ENCODE measurements at places on chromosomes 2 and 18. TPM values are rescaled to one million over a fixed set of nuclear protein-coding genes. Genes with fewer than 3 reads are reported as not detected.
A peak's percentile ranks its signal among the peaks of the same experiment; 100 is the strongest.

Gene ABCG8
- polyA plus RNA-seq = not detected

Gene KLHL30
- 5.1 TPM for polyA plus RNA-seq

Gene GCA
- 11.0 TPM for polyA plus RNA-seq

DNA sequence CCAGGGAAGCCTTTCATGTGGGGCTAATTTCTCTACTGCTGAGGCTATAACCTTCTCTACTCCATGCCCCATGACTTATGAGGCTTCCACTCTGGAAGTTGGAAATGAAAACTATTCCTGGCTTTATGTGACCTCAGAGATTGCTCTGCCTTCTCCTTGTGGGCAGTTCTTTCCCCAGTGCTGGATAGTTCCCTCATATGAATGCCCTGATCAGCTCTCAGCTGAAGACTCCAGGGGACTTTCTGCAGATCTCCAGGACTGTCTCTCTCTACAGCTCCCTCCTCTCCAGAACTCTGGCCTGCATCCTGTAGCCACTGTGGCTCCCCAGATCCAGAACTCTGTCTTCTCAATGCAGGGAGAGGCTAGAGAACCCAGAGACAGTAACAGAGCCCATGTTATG, 235.1 kb downstream of the SEPTIN10 start:
- no peak for DNase-seq

GRCh38 chr2:45942237-45942738, 290.8 kb downstream of the PRKCE start:
- DNase-seq = no peak

Gene SPP2
- not detected for polyA plus RNA-seq

Gene FOXD4L1
- 0.10 TPM for polyA plus RNA-seq

DNA sequence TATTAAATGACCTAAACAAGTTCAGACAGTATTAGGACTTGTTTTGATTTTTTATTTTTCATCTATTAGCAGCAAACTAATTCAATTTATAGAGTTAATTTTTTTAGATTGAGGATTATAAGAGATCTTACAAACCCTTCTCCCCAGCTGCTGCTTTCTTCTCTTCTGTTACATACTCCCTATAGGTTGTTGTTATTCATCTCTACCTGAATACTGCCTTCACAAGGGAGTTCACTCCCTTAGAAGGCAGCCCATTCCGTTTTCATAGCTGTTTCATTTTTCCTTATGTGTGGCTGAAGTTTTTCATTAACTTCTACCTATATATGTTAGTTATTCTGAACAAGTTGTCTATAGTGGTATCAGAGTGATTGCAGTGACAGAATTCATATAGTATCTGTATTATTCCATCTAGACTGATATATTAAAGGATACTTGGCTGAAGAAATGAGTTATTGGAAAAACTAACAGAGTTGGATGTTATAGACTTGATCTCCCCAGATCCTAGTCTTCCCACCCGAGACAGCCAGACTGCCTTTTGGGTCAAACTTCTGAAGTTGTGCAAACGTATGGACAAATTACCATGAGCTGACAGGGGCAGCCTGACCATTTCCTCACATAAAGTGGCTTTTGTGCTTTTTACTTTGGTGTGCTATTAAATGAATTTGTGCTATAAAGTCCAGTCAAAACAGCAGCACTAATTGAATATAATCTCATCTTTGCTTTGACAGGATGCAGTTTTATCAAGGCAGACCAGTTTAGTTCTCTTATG, 8.7 kb downstream of the GLS start:
- no peak for DNase-seq

- no peak for DNase-seq
Observed at GRCh38 chr18:39749154-39749553, 2183.6 kb upstream of the CELF4 start.

Gene CIB4
- polyA plus RNA-seq = not detected

Gene TUBB8B
- polyA plus RNA-seq = not detected

DNA sequence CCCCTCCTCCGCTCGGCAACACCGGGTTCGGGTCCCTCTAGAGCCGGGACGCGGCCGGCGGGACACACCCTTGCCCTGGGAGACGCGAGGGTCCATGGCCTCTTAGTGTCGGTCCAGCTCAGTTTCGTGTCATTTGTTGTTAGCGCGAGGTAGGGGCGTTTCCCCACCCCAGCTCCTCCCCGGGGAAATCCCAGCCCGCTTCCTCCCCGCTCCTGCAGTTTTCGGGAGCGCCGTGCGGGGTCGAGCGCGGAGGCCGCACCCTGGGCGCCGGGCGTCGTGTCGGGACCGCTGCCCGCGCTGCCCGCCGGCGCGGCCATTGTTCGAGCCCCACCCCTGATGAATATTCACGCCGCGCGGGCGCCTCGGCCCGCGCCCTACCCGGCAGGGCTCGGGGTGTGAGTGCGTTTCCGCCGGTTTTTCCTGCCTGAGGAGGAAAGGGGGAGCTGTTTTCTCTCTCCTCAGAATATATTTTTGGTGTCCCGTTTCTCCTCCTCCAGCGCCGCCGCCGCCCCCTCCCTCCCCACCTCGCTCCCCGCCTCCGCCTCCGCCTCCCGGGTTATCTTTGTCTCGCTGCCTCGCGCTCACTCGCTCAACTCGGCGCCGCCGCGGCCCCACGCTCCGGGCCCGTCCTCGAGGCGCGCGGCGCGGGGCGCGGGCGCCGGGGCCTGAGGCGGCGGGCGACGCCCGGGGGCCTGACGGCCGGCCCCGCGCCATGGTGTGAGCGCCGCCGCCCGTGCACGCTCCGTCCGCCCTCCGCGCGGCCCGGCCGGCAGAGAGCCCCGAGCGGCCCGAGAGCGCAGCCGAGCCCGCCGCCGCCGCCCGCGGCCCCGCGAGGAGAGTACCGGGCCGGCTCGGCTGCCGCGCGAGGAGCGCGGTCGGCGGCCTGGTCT, at the start of gene MAP4K4:
Gene MAP4K4, plus strand, starts transcription at position 584 of the 890 bp plus-strand sequence. CDS start 374 bp downstream, outside the sequence.
- DNase-seq = peak; percentile 93

DNA sequence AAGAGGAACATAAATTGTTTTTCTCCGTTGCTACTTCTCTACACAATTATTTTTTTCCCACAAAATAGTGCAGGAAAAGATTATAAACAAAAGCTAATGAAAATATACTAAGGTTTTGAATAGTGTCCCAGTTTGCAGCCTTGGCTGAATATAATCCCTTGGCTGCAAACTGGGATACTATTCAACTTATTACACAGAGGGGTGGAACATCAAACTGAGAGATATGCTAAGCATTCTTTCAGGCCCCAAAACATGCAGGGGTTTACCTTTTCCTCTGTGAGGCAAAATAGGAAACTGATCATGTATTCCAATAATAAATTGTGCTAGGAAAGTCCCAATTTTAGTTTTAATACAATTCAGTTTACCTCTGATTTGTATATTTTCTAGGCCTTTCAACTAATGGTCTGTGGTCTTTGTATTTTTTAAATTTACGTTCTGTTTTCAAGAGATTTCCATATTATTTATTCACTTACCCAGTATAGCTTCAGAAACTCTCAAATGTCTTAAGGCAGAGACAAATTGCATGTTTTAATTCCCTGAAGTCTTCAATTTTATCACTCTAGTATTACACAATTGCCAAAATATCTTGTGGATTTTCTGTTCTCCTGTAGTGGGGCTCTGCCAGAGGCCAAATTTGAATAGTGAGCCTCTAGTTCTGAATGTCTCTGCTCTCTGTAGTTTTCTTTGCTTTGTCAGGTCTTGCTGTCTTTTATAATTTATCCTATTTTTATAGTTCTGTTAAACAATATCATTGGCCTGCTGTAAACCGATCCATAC, 63.9 kb downstream of the PPP1R1C start:
- DNase-seq = no peak

DNA sequence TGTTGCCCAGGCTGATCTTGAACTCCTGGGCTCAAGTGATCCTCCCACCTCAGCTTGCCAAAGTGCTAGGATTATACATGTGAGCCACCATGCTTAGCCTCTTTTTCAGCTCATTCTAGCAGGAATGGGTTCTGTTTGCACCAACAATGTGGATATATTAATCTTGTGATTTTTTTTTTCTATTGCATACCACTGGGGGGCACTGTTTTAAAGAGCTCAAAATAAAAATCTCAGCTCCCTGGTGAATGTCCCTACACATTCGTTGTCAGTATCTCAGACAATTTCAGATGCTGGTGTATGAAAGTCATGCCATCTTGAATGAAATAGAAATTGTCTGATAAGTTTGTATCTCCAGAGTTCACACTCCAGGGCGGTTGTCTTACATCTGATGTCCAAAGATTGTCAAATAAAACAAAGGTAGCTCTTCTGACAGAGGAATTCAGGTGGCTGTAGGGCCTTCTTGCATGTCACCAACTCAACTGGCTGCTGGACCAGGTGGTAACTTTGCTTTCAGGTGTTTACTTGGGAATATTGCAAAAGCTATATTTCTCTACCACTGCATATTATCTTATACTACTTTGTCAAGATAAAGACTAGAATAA, 3.1 kb upstream of the MATN3 start:
- no peak for DNase-seq

GRCh38 chr18:40868110-40868858, 1086.8 kb upstream of the PIK3C3 start:
- no peak for DNase-seq

Gene RIT2
- polyA plus RNA-seq = not detected

Gene PLGLB2
- polyA plus RNA-seq = 1.6 TPM

- DNase-seq = no peak
Observed at GRCh38 chr2:201362396-201362795, 5.3 kb upstream of the FLACC1 start.

Gene LRP1B
- 0.04 TPM for polyA plus RNA-seq

GRCh38 chr2:106144621-106145331, 49.3 kb downstream of the UXS1 start:
- no peak for DNase-seq

- DNase-seq = no peak
Observed at GRCh38 chr2:145799595-145800108, 1279.7 kb upstream of the ZEB2 start.

Gene HNMT
- 4.5 TPM for polyA plus RNA-seq

DNA sequence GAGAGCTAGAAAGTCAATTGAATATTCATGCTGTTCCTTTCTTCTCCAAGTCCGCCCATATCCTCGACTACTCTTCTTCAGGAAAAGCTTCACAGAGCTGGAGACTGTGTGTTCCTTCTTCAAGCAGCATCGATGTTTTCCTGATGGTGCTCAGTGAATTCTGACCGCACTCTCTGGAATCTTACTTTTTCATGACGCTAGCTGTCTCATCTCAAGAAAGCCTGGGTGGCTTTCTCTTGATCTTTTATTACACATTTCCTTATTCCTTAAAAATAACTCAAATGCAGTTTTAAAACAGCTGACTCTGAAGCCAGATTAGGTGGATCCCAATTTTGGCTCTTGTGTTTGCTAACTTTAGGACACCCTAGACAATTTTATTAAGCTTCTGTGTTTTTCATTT, 1245.1 kb upstream of the LRRTM1 start:
- no peak for DNase-seq

- no peak for DNase-seq
Observed at GRCh38 chr18:60485201-60485600, 112.6 kb upstream of the MC4R start.

DNA sequence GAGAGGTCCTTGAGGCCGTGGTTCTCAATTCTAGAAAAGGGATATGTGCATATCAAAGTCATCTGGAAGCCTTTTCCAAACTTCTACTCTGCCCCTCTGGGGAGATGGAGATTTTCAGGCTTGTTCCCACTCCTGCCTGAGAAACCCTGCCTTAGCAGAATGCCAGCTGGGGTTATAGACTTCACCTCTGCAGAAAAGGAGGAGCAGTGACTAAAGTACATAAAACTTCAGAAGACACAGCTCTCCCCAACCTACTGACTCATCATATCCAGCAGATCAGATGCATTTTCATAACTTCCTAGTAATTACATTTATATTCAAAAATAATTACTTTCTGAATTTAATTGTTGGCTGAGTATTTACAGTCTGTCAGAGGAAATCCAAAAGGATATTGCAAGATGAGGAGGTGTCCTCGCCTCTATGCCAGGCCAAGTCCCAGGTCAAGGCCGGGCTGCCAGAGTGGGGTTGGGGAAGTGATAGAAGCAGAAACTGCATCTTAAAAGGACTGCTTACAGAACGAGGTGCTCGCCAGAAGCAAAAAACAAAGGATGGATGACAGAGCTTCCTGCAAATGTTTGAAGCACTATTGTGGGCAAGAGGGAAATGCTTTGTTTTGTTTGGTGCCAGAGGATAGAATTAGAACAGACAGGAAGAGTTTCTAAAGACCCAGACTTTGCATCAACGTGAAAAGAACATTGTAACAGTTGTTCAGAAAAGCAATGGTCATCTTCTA, 75.6 kb upstream of the APCDD1 start:
- DNase-seq = no peak

DNA sequence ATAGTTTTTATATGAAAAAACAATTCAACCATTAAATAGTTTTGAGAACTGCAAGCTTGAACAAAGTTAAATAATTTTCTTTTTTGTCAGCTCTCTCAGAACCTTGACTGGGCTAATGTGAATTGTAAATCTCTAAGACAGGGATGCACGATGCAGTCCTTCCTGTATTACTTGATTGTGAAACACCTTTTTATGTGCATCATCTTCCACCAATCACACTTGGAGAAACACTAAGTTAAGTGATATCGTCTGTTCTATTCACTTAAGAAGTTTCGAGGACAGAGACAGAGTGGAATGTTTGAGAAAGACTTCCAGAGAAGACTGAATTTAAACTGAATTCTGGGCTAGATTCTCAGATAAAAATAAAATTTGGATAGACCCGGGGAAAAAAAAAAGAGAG, 238.2 kb downstream of the MREG start:
- DNase-seq = no peak

Gene EFR3B
- polyA plus RNA-seq = 1.7 TPM

Measured in heart left ventricle (tissue), 16 donors.